ENCODE measurements at places on chromosomes 7 and 10.
A peak's percentile ranks its signal among the peaks of the same experiment; 100 is the strongest.

- H3K36me3 ChIP-seq: no peaks in the 10 kb centered on the region
- H3K27me3 ChIP-seq: no peaks in the 10 kb centered on the region
- no peak overlapping the region for H3K27ac ChIP-seq
- no peaks in the 10 kb centered on the region for H3K4me1 ChIP-seq
- no peak for DNase-seq
These were observed 178.9 kb downstream of the ADK start for GRCh38 chr10:74329873-74330272.

GRCh38 chr7:4734587-4735345 lies 40.7 kb upstream of the AP5Z1 start:
- H3K4me3 ChIP-seq: no peak overlapping the region
- peak overlapping the region; percentile 38 for H3K27ac ChIP-seq
- H3K4me1 ChIP-seq: peaks cover 36% of the 10 kb centered on the region
- DNase-seq: no peak
- no peaks in the 10 kb centered on the region for H3K27me3 ChIP-seq

DNA sequence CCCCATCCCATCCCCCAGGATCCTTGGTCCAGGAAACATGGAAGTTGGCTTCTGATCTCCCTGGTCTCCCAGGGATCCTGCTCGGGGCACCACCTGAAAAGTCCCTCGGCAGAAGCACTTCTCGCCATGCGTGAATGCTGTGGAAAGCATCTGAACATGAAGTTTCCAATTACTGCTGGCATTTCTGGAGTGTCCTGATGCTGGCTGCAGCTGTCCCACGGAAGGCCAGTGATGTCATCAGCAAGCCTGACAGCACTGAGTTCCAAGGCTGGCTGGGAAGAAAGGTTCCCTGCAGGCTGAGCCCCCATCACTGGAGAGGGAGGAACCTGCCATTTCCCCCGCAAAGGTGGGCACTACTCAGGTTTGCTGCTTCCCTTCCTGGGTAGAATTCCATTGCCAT lies 71.4 kb downstream of the KCNMA1 start:
- no peaks in the 10 kb centered on the region for H3K36me3 ChIP-seq
- DNase-seq: no peak
- no peaks in the 10 kb centered on the region for H3K4me1 ChIP-seq
- H3K4me3 ChIP-seq: no peak overlapping the region
- no peaks in the 10 kb centered on the region for H3K27me3 ChIP-seq
- no peak overlapping the region for H3K27ac ChIP-seq

- H3K4me1 ChIP-seq: no peaks in the 10 kb centered on the region
- H3K36me3 ChIP-seq: no peaks in the 10 kb centered on the region
- no peaks in the 10 kb centered on the region for H3K27me3 ChIP-seq
- no peak overlapping the region for H3K4me3 ChIP-seq
- H3K27ac ChIP-seq: no peak overlapping the region
These were observed 50.0 kb upstream of the INSIG1 start for GRCh38 chr7:155247479-155248365.

- H3K36me3 ChIP-seq: no peaks in the 10 kb centered on the region
- H3K27ac ChIP-seq: no peak overlapping the region
- no peak overlapping the region for H3K4me3 ChIP-seq
- no peak for DNase-seq
- H3K4me1 ChIP-seq: peaks cover 3% of the 10 kb centered on the region
These were observed 65.3 kb downstream of the SGCE start for GRCh38 chr7:94590526-94591162.

GRCh38 chr7:57305192-57305748 lies 144.7 kb upstream of the ZNF716 start:
- H3K4me3 ChIP-seq: no peak overlapping the region
- no peaks in the 10 kb centered on the region for H3K27me3 ChIP-seq
- H3K36me3 ChIP-seq: no peaks in the 10 kb centered on the region
- no peak overlapping the region for H3K27ac ChIP-seq
- no peak for DNase-seq

DNA sequence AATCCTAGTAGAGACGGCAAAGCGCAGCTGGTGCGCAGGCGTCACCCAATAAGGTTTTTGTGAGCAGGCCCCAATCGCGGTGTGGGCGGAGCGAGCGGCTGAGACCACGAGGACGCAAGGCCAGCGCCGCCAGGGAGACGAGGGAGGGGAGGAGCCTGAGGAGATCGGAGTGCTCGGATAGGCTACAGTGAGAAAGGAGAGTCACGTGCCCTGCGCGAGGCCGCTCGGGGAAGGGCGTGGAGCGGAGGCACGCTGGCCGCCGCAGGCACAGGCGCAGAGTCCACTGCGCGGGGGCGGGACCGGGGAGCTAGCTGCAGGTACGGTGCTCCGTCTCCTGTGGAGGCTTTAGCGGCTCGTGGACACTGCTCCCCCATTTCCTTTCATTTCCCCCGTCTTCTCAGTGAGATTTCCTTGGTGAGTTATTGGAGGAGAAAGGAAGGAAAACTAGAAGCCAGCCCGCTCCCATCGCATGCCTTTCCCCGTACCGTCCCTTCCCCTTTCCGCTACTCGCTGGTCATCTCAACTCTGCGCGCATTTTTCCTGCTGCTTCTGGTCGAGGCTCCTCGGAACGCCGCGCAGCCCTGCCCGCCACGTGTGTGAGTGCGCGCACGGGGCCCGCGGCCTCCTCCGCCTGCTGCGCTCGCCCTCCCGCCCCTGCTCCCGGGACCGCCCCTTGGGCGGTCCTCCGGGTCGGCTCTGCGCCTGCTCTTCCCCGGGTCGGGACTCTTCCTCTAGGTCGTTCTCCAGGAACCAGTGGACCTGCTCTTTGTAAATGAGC lies at the start of gene THNSL1:
TSS of gene THNSL1 (plus strand) at position 237 of the 778 bp plus-strand sequence. CDS start 6,612 bp downstream, outside the sequence.
- no peaks in the 10 kb centered on the region for H3K27me3 ChIP-seq
- peak within 1 kb of the TSS; percentile 87 for H3K27ac ChIP-seq
- H3K36me3 ChIP-seq: no peaks in the 10 kb centered on the region
- DNase-seq: peak; percentile 98

GRCh38 chr7:36851382-36851781 lies 127.1 kb upstream of the AOAH start:
- H3K36me3 ChIP-seq: peaks cover 12% of the 10 kb centered on the region
- no peak overlapping the region for H3K4me3 ChIP-seq
- no peaks in the 10 kb centered on the region for H3K27me3 ChIP-seq

DNA sequence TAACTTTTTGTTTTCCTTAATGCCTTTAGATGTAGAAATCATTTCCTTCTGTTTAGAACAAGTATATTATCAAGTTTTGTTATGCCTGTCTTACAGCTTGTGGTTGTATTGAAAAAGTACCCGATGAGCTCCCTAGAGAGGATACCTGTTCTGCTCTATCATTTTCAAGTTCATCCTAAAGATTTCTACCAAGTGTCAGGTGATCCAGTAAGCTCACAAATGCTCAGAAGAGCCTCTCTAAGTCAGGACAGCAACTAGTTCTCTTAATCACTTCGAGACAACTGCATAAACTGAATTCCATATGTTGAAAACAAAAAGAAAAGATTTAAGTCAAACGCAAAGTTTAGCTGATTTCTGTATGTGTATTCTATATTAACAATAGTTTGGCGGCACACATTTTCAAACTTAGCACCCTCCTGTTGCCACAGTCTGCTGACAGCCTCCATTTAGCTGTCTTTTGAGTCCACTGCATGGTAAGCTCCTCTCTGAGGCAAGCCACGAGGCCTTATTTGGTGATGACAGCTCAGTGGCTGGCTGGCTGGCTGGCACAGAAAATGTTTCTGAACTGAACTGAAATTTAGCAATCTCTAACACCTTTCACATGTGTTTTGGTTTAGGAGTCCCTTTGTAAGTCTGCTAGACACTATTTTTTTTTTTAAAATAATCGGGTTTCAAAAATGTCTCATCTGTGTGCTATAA lies 59.4 kb downstream of the SEMA3C start:
- H3K4me3 ChIP-seq: no peak overlapping the region
- peaks cover 10% of the 10 kb centered on the region for H3K4me1 ChIP-seq
- no peaks in the 10 kb centered on the region for H3K36me3 ChIP-seq
- H3K27ac ChIP-seq: no peak overlapping the region

DNA sequence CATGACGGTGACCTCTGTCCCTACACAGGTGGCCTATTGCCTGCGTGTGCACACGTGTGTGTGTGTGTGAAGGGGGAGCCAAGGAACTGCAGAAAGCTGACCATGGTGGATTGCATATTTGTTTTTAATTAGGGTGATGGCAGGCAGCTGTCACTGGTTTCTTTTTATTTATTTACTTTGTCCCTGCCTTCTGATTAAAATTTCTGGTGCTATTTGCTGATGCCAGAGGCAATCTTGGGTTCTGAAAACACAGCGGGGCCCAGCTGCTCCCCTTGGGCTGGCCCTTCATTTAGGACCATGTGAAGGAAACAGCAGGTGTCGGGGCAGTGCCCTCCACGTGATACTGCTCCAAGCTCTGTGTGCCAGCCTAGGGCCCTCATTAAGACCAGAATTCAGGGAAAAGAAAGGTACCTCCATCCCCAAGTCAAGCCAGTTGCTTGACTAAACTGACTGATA lies 71.3 kb upstream of the PODXL start:
- H3K27ac ChIP-seq: no peak overlapping the region
- peaks cover 27% of the 10 kb centered on the region for H3K4me1 ChIP-seq
- no peaks in the 10 kb centered on the region for H3K27me3 ChIP-seq
- no peaks in the 10 kb centered on the region for H3K36me3 ChIP-seq

GRCh38 chr10:102630663-102631062 lies 13.6 kb upstream of the TRIM8 start:
- no peak overlapping the region for H3K27ac ChIP-seq
- H3K36me3 ChIP-seq: peaks cover 10% of the 10 kb centered on the region
- no peak overlapping the region for H3K4me3 ChIP-seq
- H3K4me1 ChIP-seq: peaks cover 74% of the 10 kb centered on the region
- DNase-seq: no peak

GRCh38 chr7:100957832-100958421 lies 8.6 kb downstream of the MUC3A start:
- no peaks in the 10 kb centered on the region for H3K36me3 ChIP-seq
- H3K27ac ChIP-seq: no peak overlapping the region
- H3K4me1 ChIP-seq: no peaks in the 10 kb centered on the region
- no peak overlapping the region for H3K4me3 ChIP-seq

DNA sequence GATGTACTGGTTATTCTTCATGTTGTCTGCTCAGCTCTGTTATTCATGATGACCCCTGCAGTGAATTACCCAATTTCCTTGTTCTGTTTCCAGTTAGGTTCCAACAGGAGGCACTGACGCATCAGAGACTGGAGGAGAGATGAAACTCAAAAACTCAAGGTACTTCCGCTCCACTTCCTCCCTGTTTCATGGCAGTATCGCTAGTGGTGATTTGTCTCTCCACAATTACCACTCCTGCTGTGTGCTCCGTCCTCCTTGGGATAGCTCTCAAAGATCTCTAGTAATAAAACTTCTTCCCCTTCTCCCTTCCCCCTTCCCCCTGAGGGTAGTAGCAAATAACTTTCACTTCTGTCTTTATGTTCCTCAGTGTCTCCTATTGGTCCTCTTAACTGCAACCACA lies 107.4 kb upstream of the ABCB5 start:
- H3K4me3 ChIP-seq: no peak overlapping the region
- no peaks in the 10 kb centered on the region for H3K36me3 ChIP-seq
- H3K27me3 ChIP-seq: no peaks in the 10 kb centered on the region
- no peak overlapping the region for H3K27ac ChIP-seq
- no peak for DNase-seq
- no peaks in the 10 kb centered on the region for H3K4me1 ChIP-seq

DNA sequence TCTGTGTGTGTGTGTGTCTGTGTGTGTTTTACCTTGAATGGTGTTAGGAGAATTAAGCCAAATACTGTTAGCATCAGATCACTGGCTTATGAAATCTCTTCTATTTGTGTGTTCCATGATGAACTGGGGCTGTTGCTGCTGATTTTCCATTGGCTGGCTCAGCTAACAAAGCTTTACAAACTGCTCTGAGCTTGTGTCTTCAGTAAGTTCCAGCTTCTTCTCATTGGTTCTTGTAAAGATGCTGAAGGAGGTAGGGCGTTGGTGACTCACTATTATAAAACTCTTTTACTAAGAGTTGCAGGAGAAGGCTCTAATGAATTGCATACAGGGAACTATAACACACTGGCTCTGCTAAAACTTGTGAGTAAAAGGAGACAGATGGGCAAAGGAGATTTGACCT lies 136.4 kb upstream of the PRKCQ start:
- DNase-seq: no peak
- H3K27me3 ChIP-seq: no peaks in the 10 kb centered on the region
- no peaks in the 10 kb centered on the region for H3K36me3 ChIP-seq
- H3K4me3 ChIP-seq: no peak overlapping the region

DNA sequence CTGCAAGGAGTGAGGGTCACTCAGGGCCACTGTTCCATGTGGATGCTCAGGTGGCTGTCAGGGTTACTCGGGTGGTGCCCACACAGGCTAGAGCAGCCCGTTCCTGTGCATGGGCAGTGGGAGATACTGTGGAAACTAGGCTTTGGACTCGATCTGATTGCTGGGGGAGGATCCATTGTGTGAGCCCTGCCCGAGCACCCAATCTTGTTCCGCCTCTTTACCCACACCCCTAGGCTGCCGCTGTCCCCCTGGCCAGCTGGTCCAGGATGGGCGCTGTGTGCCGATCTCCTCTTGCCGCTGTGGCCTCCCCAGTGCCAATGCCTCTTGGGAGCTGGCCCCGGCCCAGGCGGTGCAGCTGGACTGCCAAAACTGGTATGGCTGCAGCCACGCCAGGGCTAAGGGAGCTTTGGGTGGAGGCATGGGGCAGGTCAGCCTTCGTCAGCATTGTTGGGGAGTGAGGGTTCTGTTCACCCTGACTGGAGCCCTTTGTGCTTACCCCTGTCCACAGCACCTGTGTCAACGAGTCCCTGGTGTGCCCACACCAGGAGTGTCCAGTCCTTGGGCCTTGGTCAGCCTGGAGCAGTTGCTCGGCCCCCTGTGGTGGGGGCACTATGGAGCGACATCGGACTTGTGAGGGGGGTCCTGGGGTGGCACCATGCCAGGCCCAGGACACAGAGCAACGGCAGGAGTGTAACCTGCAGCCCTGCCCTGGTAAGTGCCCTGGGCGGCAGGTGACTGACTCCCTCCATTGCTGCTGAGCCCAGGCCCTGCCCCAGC lies 12.4 kb upstream of the ZNF862 start:
- no peak overlapping the region for H3K4me3 ChIP-seq
- no peaks in the 10 kb centered on the region for H3K27me3 ChIP-seq
- DNase-seq: no peak
- no peaks in the 10 kb centered on the region for H3K36me3 ChIP-seq

GRCh38 chr10:121211446-121211845 lies 360.3 kb downstream of the WDR11 start:
- H3K4me1 ChIP-seq: no peaks in the 10 kb centered on the region
- DNase-seq: no peak

DNA sequence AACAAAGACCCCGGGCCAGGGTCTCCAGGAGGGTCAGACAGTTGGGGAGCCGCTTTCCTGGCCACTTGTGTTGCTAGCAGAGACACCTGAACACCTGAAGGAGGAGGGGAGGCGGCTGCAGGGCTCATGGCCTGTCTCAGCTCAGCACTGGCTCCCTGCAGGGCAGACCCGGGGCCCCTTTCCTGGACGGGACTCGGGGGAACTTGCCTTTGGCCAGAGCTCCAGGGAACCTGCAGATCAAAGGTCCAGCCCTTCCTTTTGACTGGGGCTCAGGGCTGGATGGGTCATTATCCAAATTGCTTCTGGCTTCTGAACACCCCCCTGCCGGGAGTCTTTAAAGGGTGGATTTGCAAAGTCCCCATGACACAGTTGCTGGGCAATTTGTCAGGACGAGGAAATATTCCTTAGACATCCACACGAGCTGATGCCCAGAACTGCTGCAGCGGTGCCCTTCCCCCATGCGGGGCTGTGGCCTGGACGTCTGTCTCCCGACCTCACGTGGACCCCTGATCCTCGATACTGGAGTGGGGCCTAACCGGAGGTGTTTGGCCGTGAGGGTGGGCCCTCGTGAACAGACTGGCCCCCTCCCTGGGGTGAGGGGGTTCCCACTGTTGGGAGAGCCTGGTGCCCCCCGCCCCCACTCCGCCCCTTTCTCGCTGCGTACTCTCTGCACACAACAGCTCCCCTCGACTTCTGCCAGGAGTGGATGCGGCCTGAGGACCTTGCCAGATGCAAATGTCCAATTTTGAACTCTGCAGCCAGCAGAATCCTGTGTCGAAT lies 194.3 kb downstream of the ELFN1 start:
- no peak overlapping the region for H3K27ac ChIP-seq
- peak; percentile 60 for DNase-seq
- no peaks in the 10 kb centered on the region for H3K36me3 ChIP-seq
- H3K27me3 ChIP-seq: no peaks in the 10 kb centered on the region

Measured in upper lobe of left lung (tissue), 6 donors.